Stimulated activated CD4-positive, alpha-beta T cell treated with anti-CD3 and anti-CD28 coated beads, Interleukin-2, amount 100 ng/mL, for 24 hours (primary cell): ENCODE measurements at places on chromosomes 2 and 18.

GRCh38 chr2:201859949-201860348 lies 53.6 kb downstream of the CDK15 start:
- no peak for DNase-seq

DNA sequence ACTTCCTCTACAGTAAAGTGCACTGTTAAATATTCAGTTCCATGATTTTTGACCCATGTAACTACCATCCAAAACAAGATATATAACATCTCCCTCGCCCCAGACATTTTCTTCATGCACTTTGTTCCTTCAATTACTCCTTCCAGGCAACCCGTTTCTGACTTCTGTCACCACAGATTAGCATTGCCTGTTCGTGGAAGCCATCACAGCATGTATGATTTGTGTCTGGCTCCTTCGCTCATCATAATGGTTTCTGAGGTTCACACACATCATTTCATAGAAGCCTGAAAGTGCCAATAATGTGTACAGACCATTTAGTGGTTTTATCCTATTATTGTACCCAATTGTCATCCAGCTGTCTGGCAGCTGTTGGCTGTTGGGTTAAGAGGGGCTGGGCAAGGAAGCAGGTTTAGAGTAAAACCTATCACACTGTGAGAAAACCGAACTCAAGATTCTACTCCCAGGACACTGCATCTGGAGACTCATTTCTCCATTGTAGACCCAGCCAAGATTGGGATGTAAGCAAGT lies 16.1 kb downstream of the ARHGAP28 start:
- no peak for DNase-seq

GRCh38 chr2:70861777-70862625 lies 26.4 kb upstream of the CD207 start:
- peak; percentile 83 for DNase-seq

GRCh38 chr2:124542932-124543640 lies 518.0 kb downstream of the CNTNAP5 start:
- DNase-seq, result no peak

- no peak for DNase-seq
Measured at GRCh38 chr2:41728788-41729338, 319.0 kb upstream of the PKDCC start.

DNA sequence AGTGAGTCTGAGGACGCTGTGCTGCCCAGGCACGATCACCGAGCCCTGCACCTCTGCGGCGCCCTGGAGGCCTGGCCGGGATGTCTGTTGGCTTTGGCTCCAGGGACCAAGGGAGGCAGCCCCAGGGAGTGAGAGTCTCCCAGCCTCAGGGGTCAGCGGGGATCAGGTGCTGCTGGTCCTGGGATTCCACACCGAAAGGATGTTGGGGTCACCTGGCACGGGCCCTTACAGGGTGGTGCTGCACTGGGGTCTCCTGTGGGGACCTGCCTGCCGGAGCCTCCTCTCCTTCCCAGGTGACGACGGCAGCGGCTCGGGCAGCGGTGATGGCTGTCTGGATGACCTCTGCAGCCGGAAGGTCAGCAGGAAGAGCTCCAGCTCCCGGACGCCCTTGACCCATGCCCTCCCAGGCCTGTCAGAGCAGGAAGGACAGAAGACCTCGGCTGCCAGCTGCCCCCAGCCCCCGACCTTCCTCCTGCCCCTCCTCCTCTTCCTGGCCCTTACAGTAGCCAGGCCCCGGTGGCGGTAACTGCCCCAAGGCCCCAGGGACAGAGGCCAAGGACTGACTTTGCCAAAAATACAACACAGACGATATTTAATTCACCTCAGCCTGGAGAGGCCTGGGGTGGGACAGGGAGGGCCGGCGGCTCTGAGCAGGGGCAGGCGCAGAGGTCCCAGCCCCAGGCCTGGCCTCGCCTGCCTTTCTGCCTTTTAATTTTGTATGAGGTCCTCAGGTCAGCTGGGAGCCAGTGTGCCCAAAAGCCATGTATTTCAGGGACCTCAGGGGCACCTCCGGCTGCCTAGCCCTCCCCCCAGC lies 30.5 kb downstream of the GPC1 start:
- DNase-seq, result no peak

- no peak for DNase-seq
Measured at GRCh38 chr2:137208431-137208891, 443.1 kb downstream of the THSD7B start.

DNA sequence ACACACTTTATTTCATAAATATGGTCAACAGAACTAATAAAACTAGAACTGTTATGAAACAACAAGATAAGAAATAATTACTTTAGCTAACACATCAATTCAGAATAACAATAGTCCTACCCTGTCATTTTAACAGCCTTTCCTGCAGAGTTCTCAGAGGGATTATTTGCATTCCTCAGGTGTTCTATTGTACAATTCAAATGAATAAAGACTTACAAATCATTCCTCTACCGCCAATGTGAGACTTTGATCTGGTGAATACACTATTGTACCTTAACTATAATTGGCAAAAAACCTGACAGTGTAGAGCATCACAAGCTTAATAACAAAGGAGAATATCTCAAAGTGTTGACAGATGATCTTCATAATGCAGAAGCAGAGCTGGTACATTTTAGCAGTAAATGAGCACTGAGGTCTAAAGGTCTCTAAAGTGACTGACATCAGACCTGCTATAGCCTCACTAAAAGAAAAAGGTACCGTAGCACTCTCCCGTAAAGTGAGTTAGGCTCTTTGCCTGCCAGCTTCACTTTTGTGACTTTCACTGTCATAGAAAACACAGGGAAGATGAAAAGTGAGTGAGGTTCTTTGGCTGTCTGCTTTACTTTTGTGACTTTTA lies 118.8 kb upstream of the SP3 start:
- no peak for DNase-seq

- DNase-seq, result no peak
Measured at GRCh38 chr2:45382744-45383143, 228.3 kb downstream of the SRBD1 start.

DNA sequence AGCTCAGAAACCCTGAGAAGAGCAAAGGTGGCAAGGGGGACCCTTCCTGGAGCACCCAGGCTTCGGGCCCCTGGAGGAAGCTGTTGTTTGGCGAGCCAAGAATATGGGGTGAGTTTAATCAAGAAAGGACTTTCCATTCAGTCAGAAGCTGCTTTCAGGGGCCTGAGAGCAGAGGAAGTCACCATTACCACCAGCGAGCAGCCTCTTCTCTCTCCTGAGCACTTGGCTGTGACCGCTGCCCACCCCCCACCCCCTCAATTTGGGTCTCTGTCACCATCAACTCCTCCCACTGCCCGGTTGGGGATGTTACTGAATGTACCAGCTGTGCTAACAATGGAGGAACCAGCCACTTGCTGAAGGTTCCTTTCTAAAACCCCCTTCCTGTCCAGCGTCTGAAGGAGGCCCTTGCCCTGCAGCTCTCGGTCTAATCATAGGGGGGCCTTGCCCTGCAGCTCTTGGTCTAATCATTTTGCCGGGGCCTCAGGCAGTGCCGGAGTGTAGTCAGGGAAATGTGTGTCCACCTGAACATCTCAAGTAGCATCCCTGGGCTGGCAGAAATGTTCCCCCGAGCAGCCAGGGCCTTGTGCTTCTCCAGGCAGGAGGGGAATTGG lies 943 bp downstream of the INPP5D start:
- peak; percentile 44 for DNase-seq

DNA sequence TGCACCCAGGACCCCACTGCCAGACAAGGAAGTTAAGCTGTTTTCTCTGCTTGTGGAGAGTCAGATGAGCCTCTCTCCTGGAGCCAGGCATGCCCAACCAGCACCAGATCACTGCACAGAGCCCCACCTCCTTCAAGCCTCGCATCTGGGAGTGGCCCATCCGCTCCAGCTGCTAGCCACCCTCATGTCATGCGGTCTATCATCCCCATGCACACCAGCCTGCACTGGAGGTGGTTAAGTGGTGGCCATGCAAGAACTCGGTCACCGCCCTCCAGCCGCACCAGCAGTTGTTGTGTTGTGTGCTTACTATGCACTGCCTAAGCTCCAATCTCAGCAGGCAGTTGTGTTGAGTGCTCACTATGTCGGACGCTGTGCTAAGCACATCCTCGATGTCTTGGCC lies 177.9 kb upstream of the SLC14A2 start:
- DNase-seq, result no peak
